ENCODE measurements at places on chromosomes 7 and 10.

GRCh38 chr7:93890464-93891068 is at the start of gene TFPI2:
Gene TFPI2 (minus strand): TSS chr7:93890753. CDS start chr7:93890678, 75 bp downstream.
- DNase-seq, result peak; percentile 93

GRCh38 chr7:24169077-24169624 is 114.8 kb upstream of the NPY start:
- DNase-seq, result no peak

DNA sequence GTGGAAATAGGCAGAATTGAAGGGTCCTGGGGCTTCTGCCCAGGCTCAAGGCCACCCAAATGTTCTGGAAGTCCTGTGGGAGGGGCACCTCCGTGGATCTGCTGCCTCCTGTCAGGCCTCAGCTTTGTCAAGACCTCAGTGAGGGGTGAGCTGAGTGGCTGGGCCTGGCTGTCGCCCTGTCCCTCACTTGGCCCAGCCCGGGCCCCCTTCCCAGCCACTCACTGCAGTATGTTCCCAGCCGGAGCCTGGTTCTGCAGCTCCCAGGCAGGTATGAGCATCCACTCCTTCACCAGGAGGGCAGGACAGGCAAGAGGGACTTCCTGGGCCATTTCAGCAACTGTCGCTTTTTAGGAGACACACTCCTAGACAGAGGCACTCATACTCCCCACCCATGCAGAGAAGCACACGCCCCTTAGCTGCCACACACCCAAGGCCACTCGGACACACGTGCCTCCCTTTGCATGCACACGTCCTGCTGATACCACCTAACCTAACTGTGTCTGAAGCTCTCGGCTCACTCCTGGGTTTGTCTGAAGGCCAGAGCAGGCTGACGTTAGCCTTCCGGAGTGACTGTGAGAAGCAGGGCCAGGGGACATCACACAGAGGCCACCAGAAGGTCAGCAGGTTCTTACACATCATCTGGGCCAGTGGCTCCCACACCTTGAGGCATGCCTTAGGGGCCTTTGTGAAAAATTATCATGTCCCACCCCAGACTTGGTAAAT is 72.2 kb upstream of the COL13A1 start:
- no peak for DNase-seq

DNA sequence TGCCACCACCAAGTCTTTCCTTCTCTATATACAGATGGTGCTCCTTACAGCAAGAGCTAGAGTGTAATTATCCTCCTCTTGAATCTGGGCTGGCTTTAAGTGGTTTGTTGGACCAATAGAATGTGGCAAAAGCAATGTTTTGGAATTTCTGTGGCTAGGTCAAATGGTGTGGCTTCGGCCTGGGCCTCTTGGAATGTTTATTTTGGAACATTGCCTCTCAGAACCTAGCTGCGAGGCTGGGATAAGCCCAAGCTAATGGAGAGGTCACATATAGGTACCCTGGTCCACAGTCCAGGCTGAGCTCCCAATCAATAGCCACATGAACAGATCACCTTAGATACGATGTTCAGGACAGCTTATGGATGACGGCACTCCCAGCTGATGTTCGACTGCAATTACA is 556.7 kb downstream of the TYW1 start:
- no peak for DNase-seq

GRCh38 chr7:101877882-101878591 is 60.6 kb downstream of the CUX1 start:
- no peak for DNase-seq

DNA sequence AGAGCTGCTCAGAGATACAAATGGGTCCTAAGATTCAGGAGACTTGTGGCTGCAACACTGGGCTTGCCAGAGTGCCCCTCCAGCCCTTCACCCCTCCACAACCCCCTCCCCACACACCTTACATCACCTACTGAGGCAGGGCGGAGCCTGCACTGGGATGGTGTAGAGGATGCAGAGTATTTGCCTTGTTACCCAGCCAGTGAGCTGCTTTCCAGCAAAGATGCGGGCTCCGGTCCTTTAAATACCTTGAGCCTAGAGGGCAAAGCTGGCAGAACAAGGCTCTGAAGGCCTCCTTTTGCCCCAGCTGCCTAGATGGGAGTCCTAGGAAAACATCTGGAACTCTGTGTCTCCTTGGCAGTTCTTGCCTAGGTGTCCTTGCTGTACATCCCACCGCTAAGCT is 34.6 kb downstream of the KAZALD1 start:
- no peak for DNase-seq

- DNase-seq, result no peak
Measured at GRCh38 chr10:27529010-27529783, 25.1 kb downstream of the RAB18 start.

DNA sequence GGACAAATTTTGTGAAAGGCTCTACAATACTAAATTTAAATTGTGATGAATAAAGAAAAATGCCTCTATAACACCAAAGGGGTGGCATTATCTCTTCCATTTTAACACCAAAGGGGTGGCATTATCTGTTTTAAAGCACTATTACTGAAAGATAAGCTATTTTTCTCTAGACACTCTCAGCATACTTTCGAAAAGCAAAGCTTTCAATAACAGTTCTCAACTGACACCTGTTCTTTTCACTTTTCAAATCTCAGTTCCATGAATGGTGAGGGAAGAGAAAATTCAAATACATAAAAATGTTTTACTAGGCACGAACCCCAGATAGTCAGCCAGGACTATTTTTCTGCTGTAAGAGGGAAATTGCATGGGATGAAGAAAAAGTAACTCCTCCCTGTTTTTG is 103.8 kb downstream of the CPEB3 start:
- no peak for DNase-seq

- DNase-seq, result peak; percentile 68
Measured at GRCh38 chr7:117072620-117073118, 119.4 kb downstream of the ST7 start.

DNA sequence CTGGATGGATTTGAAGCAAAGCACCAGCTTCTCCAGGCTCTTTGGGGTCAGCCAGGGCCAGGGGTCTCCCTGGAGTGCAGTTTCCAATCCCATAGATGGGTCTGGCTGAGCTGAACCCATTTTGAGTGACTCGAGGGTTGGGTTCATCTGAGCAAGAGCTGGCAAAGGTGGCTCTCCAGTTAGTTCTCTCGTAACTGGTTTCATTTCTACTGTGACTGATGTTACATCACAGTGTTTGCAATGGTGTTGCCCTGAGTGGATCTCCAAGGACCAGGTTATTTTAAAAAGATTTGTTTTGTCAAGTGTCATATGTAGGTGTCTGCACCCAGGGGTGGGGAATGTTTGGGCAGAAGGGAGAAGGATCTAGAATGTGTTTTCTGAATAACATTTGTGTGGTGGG is 14.2 kb downstream of the LEP start:
- no peak for DNase-seq

- DNase-seq, result no peak
Measured at GRCh38 chr7:106561666-106562411, 99.1 kb downstream of the CCDC71L start.

DNA sequence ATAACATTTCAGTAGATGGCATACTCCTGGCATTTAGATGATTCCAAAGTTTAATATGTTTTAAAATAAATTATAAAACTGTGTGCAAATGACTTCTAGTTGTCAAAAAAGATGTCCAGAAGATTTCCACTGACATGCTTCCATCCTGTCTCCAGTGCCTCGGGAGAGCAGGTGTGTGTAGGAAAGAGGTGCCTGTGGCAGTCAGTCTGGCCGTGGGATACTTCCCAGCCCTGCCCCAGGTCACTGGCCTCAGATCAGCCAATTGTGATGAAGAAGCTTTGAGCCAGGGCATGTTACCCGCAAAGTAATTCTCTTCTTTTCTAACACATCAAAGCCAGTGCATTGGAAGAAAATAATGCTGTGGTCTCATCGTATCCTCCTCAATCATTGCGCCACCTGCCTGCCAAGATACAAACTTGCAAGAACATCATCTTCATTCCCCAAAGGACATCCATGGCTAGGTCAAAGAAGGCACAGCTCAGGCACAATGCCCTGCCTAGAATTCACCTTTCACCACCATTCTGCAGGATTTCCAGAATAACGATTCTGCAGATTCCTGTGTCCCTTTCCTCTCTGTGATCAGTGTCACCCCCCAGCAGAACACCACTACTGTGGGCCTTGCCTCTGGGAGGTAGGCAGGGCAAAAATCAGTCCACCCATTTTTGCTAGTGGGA is 6.3 kb upstream of the KCNMA1 start:
- peak; percentile 60 for DNase-seq

GRCh38 chr7:8215648-8216333 is 46.2 kb downstream of the ICA1 start:
- DNase-seq, result peak; percentile 3

DNA sequence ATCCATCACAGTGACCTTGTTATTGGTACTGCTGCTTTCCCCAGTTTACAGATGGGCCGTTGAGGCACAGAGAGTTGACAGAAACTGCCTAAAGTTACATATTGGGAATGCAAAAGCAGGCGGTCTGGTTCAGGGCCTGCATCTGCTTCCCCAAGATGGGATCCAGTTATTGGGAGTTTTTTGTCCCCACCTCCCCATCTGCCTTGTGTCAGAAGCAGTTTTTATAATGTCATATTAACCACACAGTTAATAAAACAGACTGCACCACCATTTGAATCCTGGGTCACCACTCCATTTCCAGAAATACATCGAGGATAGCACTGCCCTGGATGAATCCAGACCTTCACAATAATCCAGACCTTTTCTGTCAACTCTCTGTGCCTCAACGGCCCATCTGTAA is 67.9 kb downstream of the CELF2 start:
- DNase-seq, result no peak

DNA sequence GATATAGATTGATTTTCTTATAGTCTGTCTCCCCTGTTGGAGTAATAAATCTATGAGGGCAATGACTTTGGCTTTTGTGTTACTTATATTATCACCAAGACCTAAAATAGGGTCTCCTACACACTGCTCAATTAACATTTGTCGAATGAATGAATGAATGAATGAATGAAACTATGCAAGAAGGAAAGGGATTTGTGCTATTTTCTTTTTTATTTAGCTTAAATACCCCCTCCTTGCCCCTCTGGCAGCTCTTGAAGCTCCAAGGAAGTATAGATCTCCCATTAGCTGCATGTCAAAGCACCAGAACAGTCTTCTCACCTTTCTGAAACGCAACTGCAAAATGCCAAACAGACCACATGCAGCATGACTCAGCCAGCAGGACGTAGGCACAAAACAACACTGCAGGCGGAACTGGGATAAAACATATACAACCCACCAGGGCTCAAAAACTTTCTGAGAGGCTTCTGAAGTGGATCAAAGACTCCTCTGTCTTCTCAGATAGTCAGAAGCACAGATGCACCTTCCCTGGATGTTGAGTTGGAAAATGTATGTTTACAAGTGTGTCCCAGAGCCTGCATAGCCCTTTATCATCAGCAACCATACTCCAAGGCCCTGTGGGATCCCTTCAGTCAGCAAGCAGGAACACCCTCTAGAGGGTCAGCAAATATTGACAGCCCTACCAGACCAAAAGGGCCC is 187.8 kb downstream of the NPSR1 start:
- peak; percentile 30 for DNase-seq

DNA sequence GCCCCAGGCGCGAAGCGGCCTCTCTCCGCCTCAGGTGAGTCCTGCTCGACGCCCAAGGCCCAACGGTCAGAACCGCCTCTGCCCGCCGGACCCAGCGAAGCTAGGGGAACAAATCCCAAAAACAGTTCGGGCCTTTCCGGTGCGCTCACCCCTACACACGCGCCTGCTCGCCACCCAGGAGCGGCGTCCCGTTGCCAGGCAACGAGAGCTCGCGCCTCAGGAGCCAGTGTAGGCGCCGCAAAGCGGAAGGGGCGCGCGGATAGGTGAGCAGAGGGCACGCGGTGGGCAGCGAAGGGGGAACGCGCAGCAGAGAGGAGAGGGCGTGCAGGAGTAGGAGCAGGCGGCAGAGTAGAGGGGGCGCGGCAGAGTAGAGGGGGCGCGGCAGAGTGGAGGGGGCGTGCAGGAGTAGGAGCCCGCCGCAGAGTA is at the start of the genes DYDC1 and DYDC2:
DYDC1 (minus strand) TSS at position 193 of the 426 bp plus-strand sequence. CDS start 4,154 bp downstream, outside the sequence.
DYDC2 (plus strand) TSS at position 219 of the 426 bp plus-strand sequence. CDS start 5,663 bp downstream, outside the sequence.
- DNase-seq, result peak; percentile 45

GRCh38 chr10:131310551-131311401 is 745 bp downstream of the TCERG1L start:
- no peak for DNase-seq

DNA sequence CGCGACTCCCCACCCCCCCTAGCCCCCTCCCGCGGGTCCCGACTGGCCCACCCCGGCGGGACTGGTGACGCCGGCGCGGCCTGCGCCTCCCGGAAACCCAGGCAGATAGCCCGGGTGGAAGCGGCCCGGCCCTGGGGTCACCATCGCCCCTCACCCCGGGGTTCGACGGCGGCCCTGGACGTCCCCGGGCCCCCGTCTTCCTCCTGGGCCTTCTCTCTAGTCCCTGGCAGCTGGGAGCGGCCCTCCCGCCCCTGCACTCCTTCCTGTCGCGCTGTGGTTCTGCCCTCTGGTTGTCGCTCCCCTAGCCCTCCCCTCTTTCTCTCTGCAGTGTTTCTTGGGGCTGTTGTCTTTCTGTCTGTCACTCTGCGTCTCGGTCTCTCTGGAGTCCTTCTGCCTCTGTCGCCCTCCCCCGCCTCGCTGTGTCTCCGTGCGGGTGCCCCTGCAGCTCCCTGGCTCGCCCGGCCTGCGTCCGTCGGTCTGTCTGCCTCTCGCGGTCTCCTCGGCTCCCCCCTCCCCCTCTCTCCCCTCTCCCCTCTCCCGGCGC is 90.5 kb upstream of the PAX2 start:
- no peak for DNase-seq

DNA sequence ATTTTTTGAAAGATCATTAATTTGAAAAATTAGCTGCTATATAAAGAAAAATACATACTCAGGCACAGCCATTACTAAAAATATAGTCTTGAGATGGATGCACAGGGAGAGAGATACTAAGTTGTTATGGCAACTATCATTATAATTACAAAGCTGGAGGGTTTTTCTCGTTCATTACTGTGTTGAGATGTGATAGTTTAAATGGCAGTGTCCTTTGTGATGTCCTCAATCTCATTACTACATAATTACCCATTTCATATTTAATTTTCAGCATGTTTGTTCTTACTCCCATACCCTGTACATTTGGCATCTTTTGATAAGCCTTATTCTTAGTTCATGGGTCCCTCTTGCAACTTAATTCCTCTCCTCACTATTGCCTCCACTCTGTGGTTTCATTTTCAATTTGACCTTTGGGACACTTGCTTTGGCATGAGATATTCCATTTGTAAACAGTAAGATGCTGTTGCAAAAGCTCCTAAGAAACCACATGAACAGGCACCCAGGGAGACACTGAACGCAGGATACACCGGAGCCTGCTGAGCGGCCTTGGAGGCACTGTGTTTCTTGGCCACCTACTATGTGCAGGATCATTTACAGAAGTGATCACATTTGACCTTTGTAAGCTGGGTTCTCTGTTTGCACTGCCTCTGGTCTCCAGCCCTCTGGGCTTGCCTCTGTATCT is 4.8 kb upstream of the CPXM2 start:
- DNase-seq, result no peak
